ENCODE measurements at places on chromosomes 12 and 14. TPM values are rescaled to one million over a fixed set of nuclear protein-coding genes. Genes with fewer than 3 reads are reported as not detected.

TCL1B gene
- polyA plus RNA-seq, result 0.03 TPM

SYCP3 gene
- 0.89 TPM for polyA plus RNA-seq

RABGGTA gene
- 40.3 TPM for polyA plus RNA-seq

PEBP1 gene
- polyA plus RNA-seq, result 123 TPM

TMPRSS12 gene
- polyA plus RNA-seq, result not detected

RNASE1 gene
- 1,326 TPM for polyA plus RNA-seq

EFS gene
- 6.5 TPM for polyA plus RNA-seq

LRRK2 gene
- 74.3 TPM for polyA plus RNA-seq

SOAT2 gene
- polyA plus RNA-seq, result 0.06 TPM

GLT1D1 gene
- 0.39 TPM for polyA plus RNA-seq

PELI2 gene
- polyA plus RNA-seq, result 3.8 TPM
